IPS DF 6.9 (cell line): ENCODE measurements at places on chromosomes 3 and 15.

DNA sequence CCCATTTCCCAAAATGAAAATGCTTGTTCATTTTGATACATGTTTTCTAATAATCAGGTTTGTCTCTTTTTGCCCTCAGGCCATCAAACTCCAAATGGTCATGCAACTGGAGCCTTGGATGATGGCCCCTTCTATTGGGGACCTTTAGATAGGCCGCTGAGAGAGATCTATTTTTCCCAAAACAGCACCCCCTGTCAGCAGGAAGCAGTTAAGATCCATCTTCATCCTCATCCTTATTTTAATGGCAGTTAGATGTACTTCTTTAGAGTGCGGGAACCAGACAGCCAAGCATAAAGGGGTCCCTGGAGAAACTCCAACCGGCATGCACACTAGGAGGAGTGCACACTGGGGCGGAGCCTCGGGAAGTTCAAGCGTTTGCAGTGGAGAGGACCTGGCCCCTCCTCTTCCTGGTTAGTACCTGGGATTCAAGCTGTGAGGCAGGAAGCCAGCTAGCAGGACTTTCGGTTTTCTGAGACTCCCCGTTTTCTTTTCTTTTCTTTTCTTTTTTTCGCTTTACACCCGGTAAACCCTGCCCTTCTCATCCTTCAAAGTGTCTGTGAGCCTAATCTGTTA is 31.9 kb upstream of the STRIT1 start:
- no peaks in the 10 kb centered on the region for H3K27me3 ChIP-seq
- DNase-seq: peak; percentile 20
- no peaks in the 10 kb centered on the region for H3K36me3 ChIP-seq
- no peak overlapping the region for H3K27ac ChIP-seq
- no peak overlapping the region for H3K4me3 ChIP-seq

GRCh38 chr3:49359623-49360022 is 1.5 kb upstream of the GPX1 start:
- H3K4me3 ChIP-seq: no peak overlapping the region
- no peaks in the 10 kb centered on the region for H3K27me3 ChIP-seq
- no peak overlapping the region for H3K27ac ChIP-seq
- H3K4me1 ChIP-seq: peaks cover 3% of the 10 kb centered on the region; the same call in 1 of the 2 replicates
- DNase-seq: no peak

- H3K4me3 ChIP-seq: no peak overlapping the region
- no peaks in the 10 kb centered on the region for H3K27me3 ChIP-seq
- H3K36me3 ChIP-seq: no peaks in the 10 kb centered on the region
- H3K4me1 ChIP-seq: no peaks in the 10 kb centered on the region
- no peak for DNase-seq
These were observed 99.7 kb downstream of the GMNC start for GRCh38 chr3:190762801-190763200.

GRCh38 chr3:41164777-41165176 is 34.5 kb upstream of the CTNNB1 start:
- H3K36me3 ChIP-seq: no peaks in the 10 kb centered on the region
- no peaks in the 10 kb centered on the region for H3K4me1 ChIP-seq
- H3K4me3 ChIP-seq: no peak overlapping the region
- H3K27ac ChIP-seq: no peak overlapping the region

DNA sequence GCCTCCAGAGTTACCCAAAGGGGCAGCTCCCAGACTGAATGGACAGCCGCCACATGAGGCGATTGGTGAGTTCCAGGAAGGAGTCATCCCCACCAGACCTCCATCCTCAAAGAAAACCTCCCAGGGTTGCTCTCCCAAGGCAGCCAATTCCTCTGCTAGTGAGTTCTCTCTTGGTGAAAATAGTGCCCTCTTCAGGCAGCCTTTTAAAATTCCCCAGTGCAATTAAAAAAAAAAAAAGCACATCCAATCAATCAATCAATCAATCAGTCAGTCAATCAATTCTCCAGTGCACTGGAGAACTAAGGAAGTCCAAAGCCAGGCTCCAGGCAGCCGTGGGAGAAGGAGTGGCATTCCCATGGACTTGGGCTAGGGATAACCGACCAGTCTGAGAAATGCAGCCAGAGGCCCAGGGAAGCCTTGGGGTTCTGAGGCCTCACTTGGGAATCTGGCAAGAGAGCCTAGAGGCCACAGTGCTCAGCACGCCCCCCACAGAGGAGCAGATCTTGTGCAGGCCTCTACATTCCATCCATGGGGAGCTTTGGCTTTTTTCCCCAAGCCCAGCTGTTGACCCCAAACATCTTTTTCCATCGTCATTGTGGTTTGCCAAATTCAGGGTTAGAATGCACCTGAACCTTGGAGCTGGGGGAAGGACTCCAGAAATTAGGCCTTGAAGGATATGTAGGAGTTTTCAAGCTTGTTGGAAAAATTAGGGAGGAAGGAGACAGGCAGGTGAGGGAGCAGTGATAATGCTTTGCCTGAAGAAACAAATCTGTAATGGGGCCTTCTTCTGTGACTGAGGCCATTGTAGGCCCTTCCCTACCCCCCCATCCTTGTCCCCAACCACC is 4.8 kb downstream of the PAQR5 start:
- no peaks in the 10 kb centered on the region for H3K36me3 ChIP-seq
- no peak overlapping the region for H3K4me3 ChIP-seq
- H3K27ac ChIP-seq: no peak overlapping the region
- peaks cover 7% of the 10 kb centered on the region for H3K27me3 ChIP-seq
- DNase-seq: no peak

- H3K4me1 ChIP-seq: peaks cover 11% of the 10 kb centered on the region
- H3K27ac ChIP-seq: no peak overlapping the region
- H3K27me3 ChIP-seq: peaks cover 3% of the 10 kb centered on the region; the same call in 1 of the 2 replicates
- H3K4me3 ChIP-seq: no peak overlapping the region
These were observed 1.7 kb upstream of the RARB start for GRCh38 chr3:25426408-25426807.

DNA sequence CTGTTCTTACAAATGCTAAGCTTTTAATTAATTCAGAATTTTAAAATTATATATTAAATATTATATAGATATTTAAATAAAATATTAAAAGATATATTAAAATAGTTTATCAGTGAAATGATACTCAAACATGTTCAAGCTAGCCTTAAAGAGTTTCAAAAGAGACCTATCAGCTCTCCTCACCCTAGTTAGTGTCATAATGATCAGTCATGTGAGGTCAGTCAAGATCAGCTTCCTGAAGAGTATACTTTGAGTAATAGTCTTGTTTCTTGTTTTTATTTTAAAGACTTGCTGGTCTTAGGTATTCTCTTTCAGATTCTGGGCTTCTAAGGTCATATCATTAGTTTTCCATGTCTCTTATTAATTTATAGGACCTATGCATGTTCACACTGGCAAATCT is 14.5 kb downstream of the EXOG start:
- H3K36me3 ChIP-seq: 0 out of 2 replicates have a peak, but pooled peaks cover 2% of the 10 kb centered on the region
- H3K27ac ChIP-seq: no peak overlapping the region
- no peak overlapping the region for H3K4me3 ChIP-seq
- DNase-seq: no peak

- no peak overlapping the region for H3K27ac ChIP-seq
- DNase-seq: no peak
- H3K36me3 ChIP-seq: no peaks in the 10 kb centered on the region
- H3K27me3 ChIP-seq: no peaks in the 10 kb centered on the region
These were observed 236.6 kb downstream of the PLCL2 start for GRCh38 chr3:17121336-17121735.

GRCh38 chr3:109228391-109229080 is 87.8 kb downstream of the DPPA2 start:
- no peaks in the 10 kb centered on the region for H3K27me3 ChIP-seq
- no peak overlapping the region for H3K27ac ChIP-seq
- no peaks in the 10 kb centered on the region for H3K36me3 ChIP-seq
- no peak overlapping the region for H3K4me3 ChIP-seq

GRCh38 chr15:58432401-58432800 is 610 bp downstream of the LIPC start:
- no peak overlapping the region for H3K27ac ChIP-seq
- H3K4me1 ChIP-seq: no peaks in the 10 kb centered on the region
- no peaks in the 10 kb centered on the region for H3K36me3 ChIP-seq
- no peak overlapping the region for H3K4me3 ChIP-seq

GRCh38 chr3:9553021-9553947 is at the start of gene LHFPL4:
Gene LHFPL4 (minus strand): TSS chr3:9553822. CDS start chr3:9552679, 1,143 bp downstream.
- peaks cover 3% of the 10 kb centered on the region; the same call in 1 of the 2 replicates for H3K4me1 ChIP-seq
- no peaks in the 10 kb centered on the region for H3K27me3 ChIP-seq
- no peaks in the 10 kb centered on the region for H3K36me3 ChIP-seq
- peak within 1 kb of the TSS; percentile 91 for H3K4me3 ChIP-seq
- no peak for DNase-seq

GRCh38 chr15:63881431-63881830 is 47.7 kb upstream of the HERC1 start:
- H3K27me3 ChIP-seq: no peaks in the 10 kb centered on the region
- peaks cover 3% of the 10 kb centered on the region; the same call in 1 of the 2 replicates for H3K4me1 ChIP-seq
- DNase-seq: no peak
- H3K36me3 ChIP-seq: no peaks in the 10 kb centered on the region
- no peak overlapping the region for H3K27ac ChIP-seq
- H3K4me3 ChIP-seq: no peak overlapping the region

DNA sequence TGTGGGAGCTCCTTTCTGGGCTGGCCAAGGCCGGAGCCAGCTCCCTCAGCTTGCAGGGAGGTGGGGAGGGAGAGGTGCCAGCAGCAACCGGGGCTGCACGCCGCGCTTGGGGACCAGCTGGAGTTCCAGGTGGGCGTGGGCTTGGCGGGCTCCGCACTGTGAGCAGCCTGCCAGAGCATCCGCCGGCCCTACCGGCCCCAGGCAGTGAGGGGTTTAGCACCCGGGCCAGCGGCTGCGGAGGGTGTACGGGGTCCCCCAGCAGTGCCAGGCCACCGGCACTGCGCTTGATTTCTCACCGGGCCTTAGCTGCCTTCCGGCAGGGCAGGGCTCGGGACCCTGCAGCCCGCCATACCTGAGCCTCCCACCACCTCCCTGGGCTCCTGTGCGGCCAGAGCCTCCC is 651.0 kb upstream of the ARPP21 start:
- H3K36me3 ChIP-seq: no peaks in the 10 kb centered on the region
- no peak overlapping the region for H3K4me3 ChIP-seq
- H3K27me3 ChIP-seq: no peaks in the 10 kb centered on the region
- no peaks in the 10 kb centered on the region for H3K4me1 ChIP-seq

DNA sequence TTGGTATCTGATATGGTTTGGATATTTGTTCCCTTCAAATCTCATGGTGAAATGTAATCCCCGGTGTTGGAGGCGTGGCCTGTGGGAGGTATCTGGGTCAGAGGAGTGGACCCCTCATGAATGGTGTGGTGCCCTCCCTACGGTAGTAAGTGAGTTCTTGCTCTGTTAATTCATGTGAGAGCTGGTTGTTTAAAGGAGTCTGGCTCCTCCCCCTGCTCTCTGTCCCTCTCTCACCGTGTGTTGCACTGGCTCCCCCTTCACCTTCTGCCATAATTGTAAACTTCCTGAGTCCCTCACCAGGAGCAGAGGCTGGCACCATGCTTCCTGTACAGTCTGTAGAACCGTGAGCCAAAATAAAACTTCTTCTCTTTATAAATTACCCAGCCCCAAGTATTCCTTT is 246.9 kb upstream of the AGTR1 start:
- H3K27me3 ChIP-seq: no peaks in the 10 kb centered on the region
- no peak overlapping the region for H3K4me3 ChIP-seq
- no peak for DNase-seq
- no peak overlapping the region for H3K27ac ChIP-seq

DNA sequence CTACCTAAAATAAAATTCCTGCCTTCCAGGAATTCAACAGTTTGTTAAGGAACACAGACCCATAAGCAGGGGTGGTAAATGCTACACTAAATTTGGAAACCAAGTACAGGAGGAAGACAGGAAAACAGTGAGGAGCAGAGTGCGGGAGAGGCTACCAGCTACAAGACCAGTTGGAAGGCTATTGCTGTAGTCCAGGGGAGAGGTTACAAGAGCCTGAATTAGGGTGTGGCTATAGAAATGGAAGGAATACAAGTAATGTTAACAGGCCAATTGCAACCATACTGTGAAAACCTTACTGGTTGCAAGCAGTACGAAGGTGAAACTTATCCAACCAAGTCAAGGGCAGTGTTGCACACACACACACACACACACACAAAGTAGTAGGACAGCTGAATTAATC is 880 bp upstream of the ARMC8 start:
- H3K4me1 ChIP-seq: no peaks in the 10 kb centered on the region; the same call in 1 of the 2 replicates
- H3K36me3 ChIP-seq: no peaks in the 10 kb centered on the region
- H3K27ac ChIP-seq: no peak overlapping the region
- no peak for DNase-seq
- no peaks in the 10 kb centered on the region for H3K27me3 ChIP-seq

GRCh38 chr3:181756645-181757297 is 45.0 kb downstream of the SOX2 start:
- H3K27me3 ChIP-seq: no peaks in the 10 kb centered on the region; the same call in 1 of the 2 replicates
- H3K4me3 ChIP-seq: no peak overlapping the region; the same call in 1 of the 2 replicates
- no peak overlapping the region for H3K27ac ChIP-seq
- H3K4me1 ChIP-seq: peaks cover 5% of the 10 kb centered on the region; the same call in 1 of the 2 replicates

DNA sequence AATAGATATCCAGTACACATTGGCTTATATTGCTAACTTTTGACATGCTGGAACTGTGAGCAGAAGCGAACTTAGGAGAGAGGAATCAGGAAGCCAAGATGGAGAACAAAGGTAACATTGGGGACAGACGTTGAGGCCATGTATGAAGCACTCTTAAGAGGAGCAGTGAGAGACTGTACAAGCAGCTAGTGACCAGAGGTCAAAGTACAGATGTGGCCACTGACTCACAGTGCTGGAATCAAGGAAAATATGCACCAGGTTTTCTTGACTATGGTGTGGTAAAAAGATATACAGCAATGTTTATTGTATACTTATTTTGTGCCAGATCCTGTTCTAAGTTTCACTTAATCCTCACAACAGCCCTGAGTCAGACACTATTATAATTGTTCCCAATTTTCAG is 2.0 kb upstream of the IL20RB start:
- no peaks in the 10 kb centered on the region for H3K27me3 ChIP-seq
- no peak for DNase-seq
- no peak overlapping the region for H3K27ac ChIP-seq
- H3K36me3 ChIP-seq: no peaks in the 10 kb centered on the region

- H3K36me3 ChIP-seq: no peaks in the 10 kb centered on the region
- H3K27ac ChIP-seq: no peak overlapping the region
- H3K27me3 ChIP-seq: no peaks in the 10 kb centered on the region
These were observed 26.2 kb upstream of the LRTM1 start for GRCh38 chr3:54954022-54954421.

DNA sequence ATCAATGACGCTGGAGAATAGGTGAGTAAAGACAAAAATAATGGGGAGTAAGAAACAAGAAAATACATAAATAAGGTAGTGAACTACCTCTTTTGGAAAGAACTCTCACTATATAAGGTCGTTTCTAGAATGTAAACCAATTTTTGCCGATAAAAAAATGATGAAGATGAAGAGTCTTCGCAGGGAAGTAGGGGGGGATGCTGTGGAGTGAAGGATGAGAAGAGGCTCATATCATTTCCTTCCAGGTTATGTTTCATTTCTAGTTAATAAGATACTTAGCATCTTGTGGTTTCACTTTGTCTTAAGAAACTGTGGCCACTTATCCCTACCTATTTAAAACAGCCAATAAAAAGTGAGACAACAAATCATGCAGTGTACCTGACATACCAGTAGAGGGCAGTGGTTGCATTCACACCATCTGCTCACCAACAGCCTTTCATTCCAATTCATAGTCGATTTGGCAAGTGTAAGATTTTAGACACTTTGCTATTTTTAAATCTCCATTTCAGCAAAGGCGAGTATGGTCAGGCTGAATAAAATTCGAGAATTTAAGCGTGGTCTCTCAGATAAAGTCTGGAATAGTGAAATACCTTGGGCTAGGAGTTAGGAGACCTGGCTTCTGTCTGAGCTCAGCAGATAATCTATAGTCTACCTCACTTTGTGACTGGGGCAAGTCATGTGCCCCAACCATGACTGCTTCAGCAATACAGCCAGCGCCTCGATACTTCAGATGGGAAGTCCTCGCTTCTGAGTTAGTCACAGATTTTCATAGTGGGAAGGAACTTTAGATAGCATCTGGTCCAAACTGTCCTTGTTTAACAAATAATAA is 28.9 kb upstream of the ICE2 start:
- DNase-seq: peak; percentile 61
- peaks cover 5% of the 10 kb centered on the region; the same call in 1 of the 2 replicates for H3K36me3 ChIP-seq
- no peaks in the 10 kb centered on the region for H3K4me1 ChIP-seq
- H3K27me3 ChIP-seq: no peaks in the 10 kb centered on the region
- no peak overlapping the region for H3K27ac ChIP-seq
- no peak overlapping the region for H3K4me3 ChIP-seq
